ENCODE measurements at places on chromosomes 1 and 21.
A peak's percentile ranks its signal among the peaks of the same experiment; 100 is the strongest.

- no peak for DNase-seq
These were observed 1.4 kb upstream of the UBXN10 start for GRCh38 chr1:20184481-20184900.

- DNase-seq = no peak
These were observed 44.2 kb downstream of the OSBPL9 start for GRCh38 chr1:51661081-51661518.

DNA sequence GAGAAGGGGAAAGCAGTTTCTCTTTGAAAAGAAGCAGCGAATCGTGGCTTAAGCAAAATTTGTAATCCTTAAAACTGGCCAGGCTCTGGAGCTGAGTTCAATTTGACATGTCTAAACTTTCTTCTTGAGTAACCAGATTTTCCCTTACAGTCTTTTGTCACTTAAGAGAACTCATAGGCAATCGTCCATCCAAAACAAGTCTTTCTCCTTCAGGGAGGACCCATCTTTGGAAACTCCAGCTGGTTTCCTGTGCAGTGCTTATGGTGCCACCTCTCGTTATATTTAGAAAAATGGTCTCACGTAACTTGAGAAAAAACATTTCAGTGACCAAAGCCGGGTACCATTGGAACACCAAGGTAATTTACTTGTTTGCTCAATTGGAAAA is 1.8 kb upstream of the PTTG1IP start:
- peak; percentile 48 for DNase-seq

DNA sequence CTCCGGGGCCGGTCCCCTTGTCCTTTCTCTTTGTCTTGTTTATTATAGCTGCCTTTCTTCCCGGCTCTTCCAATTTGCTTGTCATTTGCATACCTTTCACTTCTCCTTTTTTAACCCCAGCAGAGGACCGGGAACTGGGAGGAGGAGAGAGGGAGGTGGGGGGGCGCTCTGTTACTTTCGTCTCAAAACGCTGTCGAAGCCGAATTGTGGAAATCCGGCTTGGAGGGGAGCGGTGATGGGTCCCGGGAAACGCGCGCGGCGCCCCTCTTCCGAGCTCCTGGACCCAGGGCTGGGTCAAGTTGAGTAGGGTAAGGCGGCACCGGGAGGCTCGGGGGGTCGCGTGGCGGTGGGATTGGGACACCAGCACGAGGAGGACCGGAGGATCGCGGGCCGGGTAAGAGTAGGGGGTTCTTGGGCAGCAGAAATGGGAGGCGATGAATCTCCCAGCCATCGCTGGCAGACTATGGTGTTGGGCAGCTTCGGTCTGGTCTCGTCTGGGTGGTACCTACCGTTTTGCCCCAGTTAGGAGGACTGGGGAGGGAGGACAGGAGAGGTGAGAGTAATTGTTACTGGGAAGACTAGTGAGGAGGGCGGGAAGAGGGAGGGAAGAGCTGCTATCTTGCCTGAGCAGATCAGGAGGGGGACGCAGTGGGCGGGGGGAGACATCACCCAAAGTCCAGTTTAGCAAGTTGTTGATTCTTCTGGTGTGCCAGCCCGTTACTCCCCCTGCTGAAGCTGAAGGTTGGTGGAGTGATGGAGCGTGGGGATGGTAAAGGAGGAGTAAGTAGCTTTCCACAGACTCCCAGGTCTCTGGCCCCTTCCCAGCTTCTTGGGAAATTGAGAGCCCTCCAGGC is 1.5 kb downstream of the PROX1 start:
- no peak for DNase-seq

DNA sequence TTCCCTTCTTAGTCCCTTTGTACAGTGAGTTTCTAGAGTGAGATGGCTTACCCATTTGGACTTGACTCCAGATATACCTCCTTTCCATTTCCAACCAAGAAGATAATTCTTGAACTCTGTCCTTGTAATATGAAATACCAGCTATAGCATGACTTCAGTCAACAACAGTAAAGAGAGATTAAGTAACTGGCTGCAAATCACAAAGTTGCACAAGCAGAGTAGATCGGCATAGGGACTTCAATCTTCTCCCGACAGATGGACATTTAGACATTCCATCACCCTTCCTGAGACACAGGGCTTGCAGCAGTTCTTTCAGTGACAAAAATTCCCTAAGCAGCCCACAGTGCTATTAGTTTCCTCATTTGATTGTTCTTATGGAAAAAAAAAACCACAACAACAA is 44.6 kb downstream of the JAK1 start:
- no peak for DNase-seq

- no peak for DNase-seq
These were observed 35.5 kb upstream of the PTPRF start for GRCh38 chr1:43495204-43495603.

DNA sequence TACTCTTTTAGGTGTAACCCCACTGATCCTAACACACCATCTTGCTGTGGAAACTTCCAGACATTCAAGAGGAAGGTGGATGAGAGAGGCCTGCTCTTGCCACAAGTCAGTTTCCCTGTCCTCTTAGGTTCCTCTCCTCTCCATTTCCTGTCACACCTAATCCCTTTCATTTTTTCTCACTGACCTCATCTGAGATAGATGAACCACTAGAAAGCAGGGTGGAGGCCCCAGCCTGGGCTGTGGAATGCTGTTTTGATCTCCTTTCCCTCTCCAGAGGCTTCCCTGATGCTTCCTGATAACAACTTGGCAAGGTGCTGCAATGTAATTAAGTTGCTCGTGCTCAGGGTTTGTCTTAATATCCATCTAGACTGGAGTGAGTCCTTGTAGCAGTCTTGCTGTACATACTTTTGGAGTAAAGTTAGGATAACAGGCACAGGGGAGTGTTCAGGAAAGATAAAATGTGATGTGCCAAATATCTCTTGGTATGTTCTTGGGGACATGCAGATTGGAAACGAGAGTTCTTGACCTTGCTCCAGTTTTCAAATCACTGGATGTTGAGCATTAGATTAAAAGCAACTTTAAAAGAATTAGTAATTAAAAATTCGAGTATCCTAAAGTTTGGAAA is 11.2 kb downstream of the LRRC42 start:
- no peak for DNase-seq

DNA sequence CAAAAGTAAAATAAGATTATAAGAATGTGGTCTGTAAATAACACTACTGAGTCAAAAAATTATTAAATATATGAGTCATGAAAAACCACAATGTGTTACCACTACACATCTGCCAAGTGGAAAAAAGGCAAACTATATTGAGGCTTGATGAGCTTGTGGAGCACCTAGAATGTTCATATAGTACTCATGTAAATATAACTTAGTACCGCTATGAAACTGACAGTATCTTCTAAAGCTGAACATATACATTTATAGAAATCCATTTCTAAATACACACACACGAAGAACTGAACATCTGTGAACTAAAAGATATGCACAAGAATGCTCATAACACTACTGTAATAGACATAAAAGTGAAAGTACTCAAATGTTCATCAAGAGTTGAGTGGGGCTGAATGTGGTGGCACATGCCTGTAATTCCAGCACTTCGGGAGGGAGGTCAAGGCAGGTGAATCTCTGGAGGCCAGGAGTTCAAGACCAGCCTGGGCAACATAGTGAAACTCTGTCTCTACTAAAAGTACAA is 18.5 kb upstream of the GBP3 start:
- no peak for DNase-seq

- no peak for DNase-seq
These were observed 23.9 kb downstream of the CTNNBIP1 start for GRCh38 chr1:9886092-9886742.

GRCh38 chr1:227779021-227779441 is 36.4 kb upstream of the PRSS38 start:
- DNase-seq = no peak

- DNase-seq = peak; percentile 12
These were observed 237.1 kb downstream of the HHIPL2 start for GRCh38 chr1:222310836-222311235.

DNA sequence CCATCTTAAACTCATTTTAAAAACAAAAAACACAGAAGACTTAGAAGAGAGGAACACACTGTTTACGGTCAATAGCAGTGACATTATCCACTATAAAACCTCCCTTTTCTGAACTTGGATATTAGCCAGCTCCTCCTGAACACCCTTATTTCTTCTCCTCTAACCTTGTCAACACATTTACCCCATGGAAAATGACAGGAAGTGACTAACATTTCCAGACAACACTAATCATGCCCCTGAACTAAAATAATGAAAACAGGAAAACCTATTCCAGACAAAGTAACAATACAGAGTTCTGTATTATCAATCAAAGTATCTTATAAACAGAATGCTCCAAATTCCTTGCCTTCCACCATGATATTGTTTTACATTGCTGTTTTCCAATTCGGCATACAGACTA is 45.3 kb downstream of the PALMD start:
- DNase-seq = no peak

DNA sequence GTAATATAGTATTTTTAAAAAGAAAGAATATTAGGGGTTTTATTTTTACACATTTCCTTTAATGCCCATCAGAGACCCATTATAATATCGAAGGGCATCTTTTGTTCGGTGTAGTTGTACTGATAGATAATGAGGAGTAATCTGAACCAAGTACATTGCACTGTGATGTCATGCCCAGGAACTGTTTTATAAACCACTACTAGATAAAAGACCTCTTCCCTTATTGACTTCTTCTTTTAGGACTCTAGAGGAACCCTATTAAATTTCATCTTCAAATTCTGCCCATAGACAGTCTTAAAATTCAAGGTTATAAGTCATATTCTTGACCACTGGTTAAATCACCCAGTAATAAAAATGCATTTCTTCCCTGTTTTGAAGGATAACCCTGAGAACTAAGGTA is 206.5 kb downstream of the NRIP1 start:
- peak; percentile 58 for DNase-seq

DNA sequence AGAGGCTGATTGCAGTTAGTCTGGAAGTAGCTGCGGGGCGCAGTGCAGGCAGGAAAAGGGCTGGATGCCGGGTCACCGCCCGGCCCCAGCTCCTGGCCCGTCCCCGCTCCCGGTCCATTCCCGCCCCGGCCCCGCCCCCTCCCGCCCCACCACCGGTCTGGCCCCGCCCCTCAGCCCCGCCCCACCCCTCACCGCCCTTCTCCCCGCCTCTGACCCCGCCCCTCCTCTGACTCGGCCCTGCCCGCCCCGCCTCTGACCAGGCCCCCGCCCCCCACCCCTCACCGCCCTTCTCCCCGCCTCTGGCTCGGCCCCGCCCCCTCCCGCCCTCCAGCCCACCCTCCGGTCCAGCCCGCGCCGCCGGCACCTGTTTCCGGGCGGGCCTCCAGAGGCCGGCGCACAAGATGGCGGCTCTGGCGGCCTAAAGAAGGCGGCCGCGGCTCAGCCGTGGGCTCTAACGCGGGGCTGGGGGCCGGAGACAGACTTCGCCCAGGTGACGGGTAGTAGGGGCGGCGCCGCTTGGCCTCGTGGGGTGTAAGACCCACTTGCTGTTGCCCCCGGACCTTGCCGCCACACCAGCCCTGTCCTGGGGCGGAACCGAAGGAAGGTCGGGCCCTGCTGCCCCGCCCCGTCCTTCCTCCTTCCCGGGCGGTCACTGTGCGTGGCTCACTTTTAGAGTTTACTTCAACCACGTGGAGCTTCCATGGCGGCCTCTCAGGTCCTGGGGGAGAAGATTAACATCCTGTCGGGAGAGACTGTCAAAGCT is at the start of gene UBIAD1:
UBIAD1 (plus strand) TSS at position 367 of the 763 bp plus-strand sequence; CDS start at position 701, 334 bp downstream.
- DNase-seq = peak; percentile 89

GRCh38 chr1:30744060-30744756 is 13.4 kb downstream of the LAPTM5 start:
- no peak for DNase-seq

- DNase-seq = no peak
These were observed 1.6 kb upstream of the ADARB1 start for GRCh38 chr21:45072738-45073300.

DNA sequence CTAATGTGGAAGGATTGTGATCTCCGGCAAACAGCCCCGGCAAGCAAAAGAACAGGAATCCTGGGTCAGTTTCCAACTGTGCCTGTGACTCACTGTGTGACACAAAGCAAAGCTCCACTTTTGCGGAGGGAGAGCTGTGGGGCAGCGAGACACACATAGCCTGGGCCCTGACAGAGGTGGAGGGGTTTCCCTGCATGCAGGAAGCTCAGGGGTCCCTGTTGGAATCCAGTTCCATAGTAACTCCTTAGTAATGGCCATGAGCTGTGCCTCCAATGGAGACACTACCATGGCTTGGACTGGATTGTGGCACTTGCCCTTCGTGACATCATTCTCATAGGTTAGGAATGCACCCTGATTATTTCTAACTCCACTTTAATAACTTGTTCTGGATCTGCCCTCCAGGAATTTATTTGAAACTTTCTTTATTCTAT is 47.0 kb upstream of the ATF3 start:
- DNase-seq = no peak

- DNase-seq = no peak
These were observed 94.9 kb upstream of the POU3F1 start for GRCh38 chr1:38141483-38141882.

DNA sequence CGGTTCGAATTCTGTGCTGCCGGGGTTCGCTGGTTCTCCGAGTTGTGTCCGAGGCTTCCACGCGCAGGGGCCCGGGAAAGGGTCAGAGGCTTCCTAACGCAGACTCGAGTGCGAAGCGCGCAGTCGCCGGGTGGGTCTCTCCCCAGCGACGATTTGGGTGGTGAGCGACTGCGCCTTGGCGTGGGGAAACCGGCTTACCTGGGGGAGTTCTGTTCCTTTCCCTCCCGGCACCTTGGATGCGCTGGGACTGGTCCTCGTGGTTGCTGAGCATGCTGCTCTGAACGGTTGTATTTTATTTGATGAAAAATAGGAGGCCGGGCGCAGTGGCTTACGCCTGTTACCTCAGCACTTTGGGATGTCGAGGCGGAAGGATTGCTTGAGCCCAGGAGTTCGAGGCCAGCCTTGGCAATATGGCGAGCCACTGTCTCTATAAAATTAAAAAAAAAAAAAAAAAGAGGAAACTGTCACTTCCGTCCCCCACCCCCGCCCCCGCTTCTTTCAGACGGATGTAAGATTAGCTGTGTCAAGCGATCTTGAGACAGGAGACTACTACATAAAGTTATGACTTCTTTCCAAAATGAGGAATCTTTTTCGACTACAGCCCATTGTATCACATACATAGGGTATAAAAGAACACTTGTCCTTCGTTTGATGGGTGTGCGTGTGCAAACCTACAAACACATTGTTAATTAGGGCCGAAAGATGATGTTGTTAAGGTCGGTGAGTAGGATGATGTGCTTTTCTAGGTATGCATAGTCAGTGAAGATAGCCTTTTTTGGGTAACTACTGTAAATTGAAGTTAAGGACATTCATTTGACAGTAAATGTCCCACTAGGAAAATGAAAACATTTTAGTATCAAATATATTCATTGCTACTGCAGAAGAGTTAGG is at the start of gene CCDC18:
CCDC18 (plus strand) TSS at position 2 of the 891 bp plus-strand sequence. CDS start 2,638 bp downstream, outside the sequence.
- peak; percentile 69 for DNase-seq

- peak; percentile 5 for DNase-seq
These were observed 2.8 kb downstream of the ANKRD34A start for GRCh38 chr1:145961425-145962156.

DNA sequence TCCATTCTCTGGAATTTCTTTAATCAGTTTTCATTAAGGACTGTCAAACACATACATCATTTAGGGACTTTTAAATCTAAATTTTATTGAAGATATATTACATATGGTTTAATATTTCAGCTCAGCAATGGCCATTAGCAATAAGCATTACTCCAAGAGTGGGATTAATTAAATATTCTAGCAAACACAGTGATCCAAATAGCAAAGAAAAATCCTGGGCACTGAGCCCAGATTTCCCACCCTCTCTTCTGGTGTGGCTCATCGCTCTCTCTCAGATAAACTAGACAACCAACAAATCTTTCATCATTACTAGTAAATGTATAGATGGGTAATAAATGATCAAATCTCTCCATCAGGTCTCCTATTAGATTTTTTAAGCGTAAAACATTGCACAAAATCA is 53.5 kb upstream of the FOXD3 start:
- no peak for DNase-seq
